ENCODE measurements at places on chromosomes 7 and 10.

GRCh38 chr10:79236433-79236765 is 110.9 kb upstream of the PPIF start:
- no peak for DNase-seq

DNA sequence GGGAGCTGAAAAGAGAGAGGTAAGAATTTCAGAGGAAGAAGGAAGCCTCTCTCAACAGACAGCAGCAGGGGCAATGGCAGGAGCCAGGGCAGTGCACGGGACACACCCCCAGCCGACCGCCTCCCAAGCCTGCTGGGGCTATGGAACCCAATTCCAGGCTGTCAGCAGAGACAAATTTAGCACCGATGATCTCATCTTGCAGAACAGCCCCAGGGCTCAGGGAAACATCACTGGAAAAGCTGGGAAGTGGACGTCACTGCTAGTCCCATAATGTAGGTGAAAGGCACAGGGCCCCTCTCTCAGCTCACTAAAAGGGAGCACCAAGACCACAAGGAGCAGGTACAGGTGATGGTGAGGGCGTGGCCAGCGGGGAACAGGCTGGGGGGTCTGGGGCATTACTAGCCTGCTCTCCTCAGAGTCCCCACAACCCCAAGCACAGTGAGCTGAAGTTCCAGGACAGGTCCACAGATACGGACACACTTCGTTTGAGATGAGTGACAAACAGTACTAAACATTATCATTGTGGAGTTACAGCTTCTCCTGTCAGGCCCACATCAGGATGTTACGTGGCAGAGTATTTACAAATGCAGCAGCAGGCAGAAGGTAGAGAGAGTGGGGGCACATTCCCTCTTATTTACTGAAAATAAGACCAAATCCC is 103.7 kb downstream of the PLXNA4 start:
- DNase-seq = no peak

- no peak for DNase-seq
These were observed 167.5 kb downstream of the ARHGAP12 start for GRCh38 chr10:31761156-31761555.

- DNase-seq = no peak
These were observed 163.9 kb downstream of the JCAD start for GRCh38 chr10:29895456-29895855.

GRCh38 chr7:54701982-54702381 is 57.0 kb downstream of the SEC61G start:
- no peak for DNase-seq

DNA sequence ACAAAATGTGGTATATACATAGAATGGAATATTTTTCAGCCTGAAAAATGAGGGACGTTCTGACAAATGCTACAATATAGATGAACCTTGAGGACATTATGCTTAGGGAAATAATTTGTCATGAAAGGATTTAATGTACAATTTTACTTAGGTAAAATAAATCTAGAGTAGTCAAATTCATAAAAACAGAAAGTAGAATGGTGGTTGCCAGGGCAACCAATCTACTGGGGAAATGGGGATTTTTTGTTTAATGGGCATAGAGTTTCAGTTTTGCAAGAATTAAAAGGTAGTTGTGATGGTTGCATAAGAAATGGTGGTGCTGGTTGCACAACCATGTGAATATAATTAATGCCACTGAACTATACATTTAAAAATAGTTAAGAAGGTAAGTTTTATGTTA is 296.0 kb upstream of the SP4 start:
- no peak for DNase-seq

- DNase-seq = no peak
These were observed 1246.7 kb upstream of the SORCS1 start for GRCh38 chr10:108411206-108411605.

DNA sequence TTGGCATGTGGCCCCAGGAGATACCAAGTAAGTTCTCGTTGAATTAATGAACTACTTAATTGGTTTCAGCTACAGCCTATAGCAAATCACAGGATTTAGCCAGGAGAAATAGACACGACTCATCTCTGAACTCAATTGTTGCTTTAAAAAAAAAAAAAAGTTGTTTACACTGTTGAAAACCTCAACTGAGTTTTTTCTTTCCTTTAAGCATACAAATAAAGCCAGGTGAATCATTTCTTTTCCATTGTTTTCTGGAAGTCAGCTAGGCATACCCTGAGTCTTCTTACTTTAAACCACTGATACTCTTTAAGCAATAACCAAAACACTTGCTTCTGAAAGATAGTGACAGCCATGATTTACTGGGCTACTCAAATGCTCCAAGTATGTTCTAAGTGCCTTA is 755 bp downstream of the FRMPD2 start:
- no peak for DNase-seq

DNA sequence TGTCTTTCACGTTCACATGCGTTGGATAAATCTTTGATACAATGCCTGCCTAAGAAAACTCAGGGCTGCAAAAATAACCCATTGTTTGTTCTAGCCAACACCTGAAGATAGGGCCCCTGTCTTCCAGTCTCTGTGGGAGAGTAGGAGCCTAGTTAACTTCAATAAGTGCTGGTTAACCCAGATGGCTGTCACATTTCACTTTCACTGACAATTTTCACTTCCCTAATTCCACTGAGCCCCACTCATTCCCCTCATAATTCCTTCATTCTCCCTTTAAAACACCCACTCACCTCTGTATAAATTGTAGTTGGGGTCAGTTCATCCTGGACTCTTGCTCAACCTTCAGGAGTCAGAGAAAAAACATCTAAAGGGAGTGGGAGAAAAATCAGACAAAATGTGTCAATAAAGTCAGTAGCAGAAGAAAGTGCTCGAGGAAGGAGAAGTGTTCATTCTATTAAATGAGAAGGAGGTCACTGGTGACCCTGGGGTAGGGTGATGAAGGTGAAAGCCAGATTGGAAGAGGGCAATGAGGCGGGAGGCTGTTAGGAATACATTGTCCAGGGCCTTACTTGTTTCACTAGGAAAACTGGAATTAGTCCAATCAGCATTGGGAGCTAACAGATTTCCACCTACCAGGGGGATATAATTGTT is 51.2 kb upstream of the ABI1 start:
- no peak for DNase-seq

DNA sequence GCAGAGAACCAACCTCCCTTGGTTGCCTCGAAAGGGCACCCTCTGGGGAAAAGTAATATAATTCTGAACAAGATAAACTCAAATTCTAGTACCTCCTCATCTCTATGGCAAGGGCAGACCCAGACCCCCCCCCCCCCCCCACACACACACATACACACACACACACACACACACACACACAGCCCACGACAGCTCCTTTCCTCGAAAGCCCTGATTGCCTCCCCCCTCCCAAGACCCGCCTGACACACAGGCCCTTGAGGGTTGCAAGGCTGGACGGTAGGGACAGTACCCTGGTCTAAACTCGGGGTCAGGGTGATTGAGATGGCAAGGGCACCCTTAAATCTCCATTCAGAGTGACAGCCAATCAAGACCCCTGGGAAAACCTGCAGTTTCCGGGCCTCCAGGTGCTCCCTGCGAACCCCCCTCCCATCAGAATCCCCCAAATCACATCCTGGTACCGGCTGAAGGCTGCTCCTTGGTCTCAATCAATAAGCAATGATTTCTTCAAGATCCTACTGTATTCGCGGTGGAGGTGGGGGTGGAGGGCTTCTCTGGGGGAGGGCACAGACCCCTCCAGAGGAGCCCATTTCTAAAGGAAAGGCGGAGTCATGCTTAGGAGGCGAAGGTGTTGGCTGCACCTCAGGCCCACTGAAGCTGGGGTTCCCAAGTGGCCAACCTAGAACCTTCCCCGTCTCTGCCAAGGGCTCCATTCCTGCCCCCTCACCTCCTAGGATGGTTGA is 100.7 kb downstream of the HIP1 start:
- no peak for DNase-seq

DNA sequence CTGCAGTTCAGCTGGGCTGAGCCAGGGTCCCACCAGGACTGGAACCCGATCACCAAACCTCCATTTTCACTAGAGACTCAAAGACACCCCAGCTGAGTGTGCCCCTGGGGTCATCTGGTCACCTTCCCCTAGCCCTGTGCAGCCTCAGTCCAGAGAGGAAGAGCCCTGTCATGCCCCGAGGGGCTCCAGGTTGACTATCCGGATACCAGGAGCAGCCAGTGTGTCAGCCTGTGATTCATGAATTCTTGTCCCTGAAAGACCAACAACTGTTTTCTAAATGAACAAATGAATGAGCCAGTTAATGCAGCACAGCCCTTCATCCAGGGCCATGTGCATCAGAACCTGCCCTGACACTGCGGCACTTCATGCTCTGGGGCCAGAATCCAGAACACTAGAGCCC is 201.9 kb upstream of the TCERG1L start:
- no peak for DNase-seq

DNA sequence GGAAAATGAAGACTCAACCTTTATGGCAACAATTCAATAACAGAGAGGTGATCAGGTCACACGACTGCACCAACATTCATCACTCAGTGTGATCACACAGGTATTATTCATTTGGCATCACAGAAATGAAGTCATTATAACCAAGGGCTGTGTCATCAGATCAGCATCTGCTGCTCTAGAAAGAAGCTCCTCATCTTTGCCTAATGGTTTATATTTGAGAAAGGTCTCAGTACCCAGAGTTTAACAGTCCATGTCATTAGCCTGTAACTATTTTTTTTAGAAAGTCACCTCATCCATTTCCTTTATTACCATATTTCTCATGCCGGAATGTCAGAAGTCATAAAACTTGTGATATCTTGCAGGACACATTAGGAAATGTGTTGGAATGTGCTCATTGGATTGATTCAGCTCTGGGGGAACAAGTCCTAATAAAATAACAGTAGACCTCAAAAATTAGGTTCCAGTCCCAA is 45.1 kb upstream of the PRKG1 start:
- DNase-seq = no peak

GRCh38 chr7:104240401-104240800 is 32.6 kb upstream of the ORC5 start:
- no peak for DNase-seq

DNA sequence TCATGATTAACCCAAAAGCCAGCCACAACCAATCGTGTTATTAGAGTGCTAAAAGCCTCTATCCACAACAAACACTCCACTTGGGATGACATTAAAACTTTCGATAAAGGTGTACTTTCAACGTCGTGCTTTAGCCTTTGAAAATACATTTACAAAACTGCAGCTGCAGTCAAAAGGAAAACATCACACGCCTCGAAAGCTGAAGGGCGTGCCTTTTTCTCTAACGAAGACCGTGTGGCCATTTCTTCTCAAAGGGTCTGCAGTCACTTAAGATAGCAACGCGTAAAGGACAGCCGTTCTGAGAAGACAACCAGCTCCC is 1.1 kb downstream of the ARHGAP12 start:
- DNase-seq = no peak

DNA sequence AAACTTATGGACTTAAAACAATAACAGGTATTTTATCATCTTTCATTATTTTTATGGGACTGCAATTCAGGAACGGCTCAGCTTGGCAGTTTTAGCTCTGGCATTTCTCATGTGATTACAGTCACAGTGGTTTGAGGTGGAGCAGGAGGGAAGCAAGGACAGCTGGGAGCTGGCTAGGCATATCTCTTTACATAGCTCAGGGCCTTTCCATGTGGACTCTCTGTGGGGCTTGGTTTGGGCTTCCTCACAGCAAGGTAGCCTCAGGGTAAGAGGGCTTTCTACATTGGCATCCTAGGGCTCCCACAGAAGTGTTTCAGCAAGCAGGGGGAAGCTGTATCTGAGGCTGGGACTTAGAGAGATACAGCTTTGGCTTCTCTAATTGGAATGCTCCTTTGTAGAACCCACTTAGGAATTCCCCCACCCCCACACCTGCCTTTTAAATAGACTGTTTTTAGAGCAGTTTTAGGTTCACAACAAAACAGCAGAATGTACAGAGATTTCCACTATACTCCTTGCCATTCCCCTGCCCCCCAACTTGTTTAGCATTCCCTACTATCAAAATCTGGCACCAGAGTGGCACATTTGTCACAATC is 26.6 kb upstream of the SDHAF3 start:
- DNase-seq = no peak

DNA sequence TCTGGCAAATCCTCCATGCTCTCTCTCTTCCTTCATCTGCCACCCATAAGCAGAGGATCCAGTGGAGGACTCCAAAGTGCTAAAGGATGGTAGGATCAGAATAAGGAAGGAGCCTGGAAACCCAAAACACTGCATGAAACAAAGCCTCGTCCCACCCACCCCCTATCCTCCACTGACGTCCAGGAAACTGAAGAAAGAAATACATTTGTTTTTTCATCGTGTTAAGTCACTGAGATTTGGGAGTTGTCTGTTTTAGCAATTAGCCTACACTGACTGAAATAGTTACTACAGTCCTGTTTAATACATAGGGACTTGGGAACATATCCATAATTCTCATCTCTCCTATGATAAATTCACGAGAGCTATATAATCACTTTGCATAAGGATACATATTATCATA is 14.8 kb downstream of the ANXA7 start:
- DNase-seq = no peak

DNA sequence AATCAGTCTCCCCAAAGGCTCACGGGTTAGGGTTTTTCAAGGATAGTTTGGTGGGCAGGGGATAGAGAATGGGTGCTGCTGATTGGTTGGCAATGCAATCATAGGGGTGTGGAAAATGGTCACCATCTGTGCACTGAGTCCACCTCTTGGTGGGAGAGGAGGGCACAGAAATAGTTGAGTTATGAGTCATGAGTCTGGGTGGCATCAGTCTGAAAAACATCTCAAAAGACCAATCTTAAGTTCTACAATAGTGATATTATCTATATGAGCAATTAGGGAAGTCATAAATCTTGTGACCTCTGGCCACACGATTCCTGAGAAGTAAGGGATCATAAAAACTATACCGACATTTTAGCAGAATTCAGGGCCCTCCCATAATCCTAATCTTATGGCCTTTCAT is 62.7 kb downstream of the LGI1 start:
- no peak for DNase-seq

- DNase-seq = no peak
These were observed 25.4 kb upstream of the ZNF107 start for GRCh38 chr7:64640504-64640903.

DNA sequence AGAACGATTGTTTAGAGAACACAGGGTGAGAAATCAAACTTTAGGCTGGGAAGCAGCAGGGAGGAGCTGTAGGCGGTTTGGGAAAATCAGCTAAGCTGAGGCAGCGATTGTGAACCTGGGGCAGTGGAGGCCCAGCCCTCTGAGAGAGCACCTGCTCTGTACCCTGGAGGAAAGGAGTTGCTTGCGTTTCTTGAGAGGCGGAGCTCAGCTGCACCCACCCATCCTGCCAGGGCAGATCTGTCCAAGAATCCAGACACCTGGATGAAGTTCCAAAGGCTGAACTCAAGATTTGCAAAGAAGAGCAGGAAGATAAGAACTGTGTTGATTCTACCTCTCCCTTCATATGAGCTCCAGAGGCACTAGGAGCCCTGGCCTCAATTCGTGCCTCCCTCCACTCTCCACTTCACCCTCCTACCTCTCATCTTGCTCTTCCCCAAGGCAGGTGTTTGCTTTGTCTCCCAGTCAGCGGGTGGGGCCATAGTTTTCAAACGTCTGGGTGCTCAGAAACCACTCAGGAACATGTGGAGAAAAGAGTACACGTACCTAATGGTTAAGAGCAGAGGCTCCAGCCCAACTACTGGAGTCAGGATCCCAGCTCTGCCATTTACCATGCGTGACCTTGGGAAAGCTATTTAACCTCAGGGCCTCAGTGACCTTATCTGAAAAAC is 21.5 kb upstream of the TMEM213 start:
- no peak for DNase-seq

GRCh38 chr7:17030559-17030958 is 148.8 kb upstream of the AGR3 start:
- no peak for DNase-seq
